Hippocampal formation (tissue), 2 donors: ENCODE measurements at places on chromosomes 1 and 21.

GRCh38 chr1:1208713-1209433, 2.5 kb upstream of the TNFRSF18 start:
- no peak for DNase-seq

- no peak for DNase-seq
Observed at GRCh38 chr1:242140836-242141235, 141.9 kb upstream of the MAP1LC3C start.

DNA sequence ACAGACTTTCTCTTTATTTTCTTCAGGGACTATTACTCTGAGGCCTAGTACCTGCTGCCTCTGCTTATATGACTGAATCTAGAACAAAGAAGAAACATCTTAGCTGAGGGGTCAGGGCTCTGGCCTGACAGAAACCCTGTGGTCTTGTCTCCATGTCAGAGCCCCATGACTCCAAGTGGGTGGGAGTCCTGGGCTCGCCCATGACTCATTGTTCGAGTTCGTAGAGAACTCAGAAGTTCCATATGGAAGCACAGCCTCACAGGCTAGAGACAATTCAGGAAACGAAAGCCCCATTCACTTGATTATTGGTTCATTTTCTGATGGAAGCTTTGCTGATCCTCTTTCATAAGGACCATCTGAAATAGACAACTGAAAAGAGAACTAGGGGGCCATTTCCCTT, 73.2 kb downstream of the CD58 start:
- no peak for DNase-seq

GRCh38 chr1:86567341-86567740, 20.5 kb downstream of the CLCA4 start:
- DNase-seq, result no peak

GRCh38 chr21:16420031-16420724, 690.4 kb downstream of the USP25 start:
- peak; percentile 14 for DNase-seq

DNA sequence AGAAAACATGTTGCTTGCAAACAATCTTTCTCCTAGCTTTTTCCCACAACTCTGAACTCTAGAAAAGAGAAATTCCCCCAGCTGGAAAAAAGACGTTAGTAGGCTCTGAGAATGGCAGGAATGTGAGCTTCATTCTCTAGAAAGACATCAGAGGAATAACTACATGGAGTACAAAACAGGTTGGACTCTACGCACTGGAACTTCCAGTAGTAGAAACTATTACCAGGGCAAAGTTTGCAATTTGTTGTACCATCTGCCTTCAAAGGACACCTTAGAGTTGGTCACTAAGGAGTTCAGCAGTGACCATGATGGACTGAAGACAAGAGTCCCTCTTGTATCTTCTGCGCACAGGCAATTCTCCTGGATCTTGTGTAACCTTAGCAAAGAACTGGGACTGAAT, 60.9 kb downstream of the SLC35D1 start:
- DNase-seq, result no peak

GRCh38 chr1:69109277-69109676, 458.4 kb upstream of the LRRC7 start:
- no peak for DNase-seq

DNA sequence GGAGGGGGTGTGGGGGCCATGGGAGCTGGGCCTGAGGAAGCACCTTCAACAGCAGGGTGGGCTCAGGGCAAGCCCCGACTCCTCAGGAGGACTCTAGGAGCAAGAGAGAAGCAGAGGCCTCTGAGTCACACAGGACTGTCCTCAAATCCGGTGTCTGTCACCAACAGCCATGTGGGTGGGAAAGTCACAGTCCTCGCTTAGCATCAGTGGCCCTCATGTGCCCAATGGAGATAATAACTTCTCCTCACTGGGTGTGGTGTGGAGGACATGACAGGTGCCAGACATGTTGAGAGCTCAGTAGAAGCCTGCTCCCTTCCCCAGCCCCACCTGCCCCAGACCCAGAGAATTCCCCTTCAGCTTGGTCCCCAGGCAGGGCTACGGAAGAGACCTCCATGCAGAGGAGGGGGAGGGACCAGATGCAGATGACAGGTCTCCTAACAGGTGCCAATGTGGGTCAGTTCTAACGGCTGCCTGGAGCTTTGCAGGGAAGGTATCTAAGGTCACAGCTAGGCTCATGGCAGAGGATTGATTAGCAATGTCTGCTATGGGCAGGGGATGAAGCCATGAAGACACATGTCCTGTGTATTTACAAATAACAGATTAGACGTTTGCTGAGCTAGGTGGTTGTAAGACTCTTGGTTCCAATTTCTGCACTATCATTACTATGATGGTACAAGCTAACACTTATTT, 30.2 kb downstream of the TTC39A start:
- DNase-seq, result no peak

DNA sequence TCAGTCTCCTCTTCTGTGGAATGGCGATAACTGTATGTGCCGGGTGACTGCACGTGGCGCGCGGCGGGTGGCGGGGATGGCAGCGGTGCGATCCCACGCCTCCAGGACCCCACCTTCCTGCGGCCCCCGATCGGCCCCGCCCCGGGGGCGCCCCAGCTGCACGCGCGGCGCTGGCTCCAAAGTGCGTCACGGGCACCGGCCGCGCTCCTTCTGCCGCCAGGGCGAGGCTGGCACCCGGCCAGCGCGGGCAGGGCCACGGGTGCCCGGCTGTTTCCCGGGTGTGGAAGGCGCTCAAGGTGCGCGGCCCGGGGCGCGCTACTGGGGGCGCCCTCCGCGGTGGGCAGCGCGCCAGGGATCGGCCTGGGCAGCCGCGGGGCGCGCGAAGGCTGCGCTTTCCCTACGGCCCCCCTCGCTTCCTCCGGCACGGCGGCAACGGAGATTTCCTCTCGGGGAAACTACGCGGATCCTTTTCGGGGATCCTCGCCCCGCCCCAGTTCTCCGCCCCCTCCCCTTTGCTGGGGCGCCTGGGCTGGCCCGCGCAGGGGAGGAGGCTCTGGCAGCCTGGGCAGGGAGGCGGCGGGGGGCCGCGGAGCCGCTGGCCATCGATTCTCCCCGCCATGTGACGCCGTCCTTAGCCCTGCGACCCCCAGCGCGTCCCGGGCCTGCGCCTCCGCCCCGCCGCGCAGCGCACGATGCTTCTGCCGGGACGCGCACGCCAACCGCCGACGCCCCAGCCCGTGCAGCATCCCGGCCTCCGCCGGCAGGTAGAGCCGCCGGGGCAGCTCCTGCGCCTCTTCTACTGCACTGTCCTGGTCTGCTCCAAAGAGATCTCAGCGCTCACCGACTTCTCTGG, at the start of gene EVA1C:
EVA1C (plus strand) TSS at position 545 of the 853 bp plus-strand sequence; CDS start at position 693, 148 bp downstream.
- DNase-seq, result peak; percentile 63

DNA sequence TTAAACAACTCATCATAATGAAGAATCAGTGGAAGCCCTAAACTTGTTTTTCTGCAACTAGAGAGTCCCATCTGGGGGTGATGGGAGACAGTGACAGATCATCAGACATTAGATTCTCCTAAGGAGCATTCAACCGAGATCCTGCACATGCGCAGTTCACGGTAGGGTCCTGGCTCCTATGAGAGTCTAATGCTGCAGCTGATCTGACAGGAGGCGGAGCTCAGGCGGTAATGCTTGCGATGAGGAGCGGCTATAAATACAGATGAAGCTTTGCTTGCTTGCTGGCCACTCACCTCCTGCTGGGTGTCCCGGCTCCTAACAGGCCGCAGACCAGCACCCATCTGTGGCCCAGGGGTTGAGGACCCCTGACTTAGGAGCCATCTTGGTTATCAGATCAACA, 247.2 kb downstream of the FMN2 start:
- DNase-seq, result no peak

DNA sequence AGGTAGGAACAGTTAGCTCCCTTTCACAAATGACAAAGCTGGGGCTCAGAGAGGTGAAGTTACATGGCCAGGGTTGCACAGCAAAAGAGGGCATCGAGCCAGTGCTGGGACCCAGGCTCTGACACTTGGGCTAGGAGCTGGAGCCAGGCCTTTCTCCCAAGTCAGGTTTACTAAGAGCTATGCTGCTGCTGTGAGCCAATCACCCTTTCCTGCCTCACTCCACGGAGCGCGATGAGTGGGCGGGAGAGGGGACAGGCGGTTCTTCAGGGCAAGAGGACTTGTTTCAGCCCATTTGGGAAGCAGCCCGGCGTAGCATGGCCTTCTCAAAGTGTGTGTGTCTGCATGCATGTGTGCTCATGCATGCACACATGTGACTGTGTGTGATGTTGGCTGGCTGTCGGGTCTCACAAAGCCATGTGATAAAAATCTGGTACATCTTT, 10.6 kb downstream of the ID3 start:
- DNase-seq, result no peak

DNA sequence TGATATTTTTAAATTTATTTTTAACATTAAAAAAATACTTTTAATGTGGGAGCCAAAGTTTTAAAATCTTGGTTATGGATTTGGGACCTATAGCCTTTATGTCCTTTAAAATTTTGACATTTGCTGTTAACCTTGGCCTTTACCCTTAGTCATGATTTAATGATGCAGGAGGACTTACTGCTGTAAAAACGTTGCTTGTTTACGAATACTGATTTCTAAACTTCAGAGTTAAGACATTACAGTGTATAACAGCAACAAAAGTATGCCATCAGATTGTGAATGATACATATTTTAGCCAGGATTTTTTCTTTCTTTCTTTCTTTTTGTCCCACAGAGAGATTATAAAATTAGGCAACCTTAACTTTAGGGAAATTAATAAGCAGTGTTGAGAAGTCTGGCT, 8.9 kb downstream of the RBM15 start:
- DNase-seq, result no peak

- DNase-seq, result peak; percentile 65
Observed at GRCh38 chr1:22709891-22710700, 543 bp upstream of the EPHB2 start.

DNA sequence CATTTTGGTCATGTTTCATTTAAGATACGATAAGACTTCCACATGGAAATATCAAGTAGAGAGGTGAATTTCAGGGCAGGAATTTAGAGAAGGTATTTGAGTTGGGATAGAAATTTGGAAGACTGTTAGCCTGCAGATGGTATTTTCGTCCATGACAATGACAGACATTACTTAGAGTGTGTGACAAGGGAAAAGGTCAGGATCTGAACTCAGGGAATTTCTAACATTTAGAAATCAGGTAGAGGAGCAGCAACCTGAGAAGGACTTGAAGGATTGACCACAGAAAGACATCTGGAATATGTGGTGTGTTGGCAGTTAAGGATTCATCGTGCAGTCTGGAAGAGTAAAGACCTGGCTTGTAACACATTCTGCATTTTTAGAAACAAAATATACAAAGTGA, 57.9 kb downstream of the RABGAP1L start:
- no peak for DNase-seq

DNA sequence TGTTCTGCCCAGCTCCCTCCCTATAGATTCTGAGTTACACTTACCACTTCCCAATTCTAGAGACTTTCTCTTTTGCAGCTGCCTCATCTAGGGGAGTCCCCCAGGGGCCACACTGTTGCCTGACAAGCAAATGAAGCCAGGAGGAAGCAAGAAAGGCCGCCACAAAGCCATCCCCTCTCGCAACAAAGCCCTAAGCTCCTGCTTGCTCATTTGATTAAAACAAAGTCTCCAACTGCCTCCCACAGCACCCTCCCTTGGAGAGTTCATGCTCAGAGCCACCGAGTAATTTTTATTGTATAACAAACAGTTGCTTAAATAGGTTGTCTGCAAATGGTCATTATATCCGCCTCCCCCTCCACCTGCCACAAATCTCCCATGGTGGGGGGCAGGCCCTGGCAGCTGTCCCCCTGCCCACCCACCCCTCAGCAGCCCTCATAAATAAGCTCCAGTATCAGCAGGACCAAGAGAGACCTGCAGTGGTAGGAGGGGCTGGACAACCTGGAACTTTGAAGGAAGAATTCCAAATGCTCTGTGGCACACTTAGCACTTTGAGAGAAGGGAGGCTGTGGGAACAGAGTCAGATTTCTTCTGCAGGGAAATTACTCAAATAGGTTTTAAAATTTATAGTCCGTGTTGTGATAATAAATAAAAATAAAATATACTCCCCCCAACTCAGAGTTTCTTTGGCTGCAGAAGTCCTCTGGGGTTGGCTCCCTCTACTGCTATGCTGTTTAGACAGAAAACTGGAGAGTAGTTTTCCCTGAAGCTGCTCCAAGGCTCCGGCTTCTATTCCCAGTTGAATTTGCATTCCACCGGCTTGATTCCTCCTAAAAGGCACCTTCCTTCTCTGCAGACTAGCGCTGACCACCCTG, 237.5 kb downstream of the TTLL7 start:
- no peak for DNase-seq

DNA sequence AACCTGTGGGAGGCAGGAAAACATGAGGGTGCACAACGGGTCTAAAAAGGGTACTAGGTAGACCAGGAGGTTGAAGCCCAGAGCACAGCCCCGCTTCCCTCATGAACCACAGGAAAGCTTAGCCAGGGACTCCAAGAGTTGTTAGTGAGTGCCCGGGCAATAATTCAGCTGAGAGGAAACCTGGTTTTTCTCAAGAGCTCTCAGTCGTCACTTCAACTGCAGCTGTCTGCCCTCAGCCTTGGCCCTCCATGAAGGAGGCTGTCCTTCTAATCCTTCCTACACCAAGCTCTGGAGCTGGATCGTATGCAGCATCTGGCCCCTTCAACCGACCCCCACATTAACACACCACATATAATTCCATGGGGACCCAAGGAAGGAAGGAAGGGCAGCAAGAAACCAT, 77.0 kb upstream of the BACE2 start:
- DNase-seq, result no peak

DNA sequence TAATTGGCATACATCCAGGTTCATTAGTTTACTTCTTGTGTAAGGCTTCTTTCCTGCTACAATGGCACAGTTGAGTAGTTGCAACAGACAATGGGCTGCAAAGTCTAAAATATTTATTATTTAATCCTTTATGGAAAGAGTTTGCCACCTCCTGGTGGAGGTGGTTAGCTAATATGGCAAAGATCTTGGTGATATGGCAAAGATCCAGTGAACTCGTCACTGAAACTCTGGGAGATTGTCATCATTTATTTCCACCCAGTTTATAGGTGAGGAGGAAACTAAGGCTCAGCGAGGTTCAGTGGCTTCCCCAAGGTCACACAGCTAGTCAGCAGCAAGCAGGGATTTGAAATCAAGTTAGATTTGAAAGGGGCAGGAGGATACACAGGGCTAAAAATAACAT, 16.1 kb upstream of the IFFO2 start:
- DNase-seq, result no peak

DNA sequence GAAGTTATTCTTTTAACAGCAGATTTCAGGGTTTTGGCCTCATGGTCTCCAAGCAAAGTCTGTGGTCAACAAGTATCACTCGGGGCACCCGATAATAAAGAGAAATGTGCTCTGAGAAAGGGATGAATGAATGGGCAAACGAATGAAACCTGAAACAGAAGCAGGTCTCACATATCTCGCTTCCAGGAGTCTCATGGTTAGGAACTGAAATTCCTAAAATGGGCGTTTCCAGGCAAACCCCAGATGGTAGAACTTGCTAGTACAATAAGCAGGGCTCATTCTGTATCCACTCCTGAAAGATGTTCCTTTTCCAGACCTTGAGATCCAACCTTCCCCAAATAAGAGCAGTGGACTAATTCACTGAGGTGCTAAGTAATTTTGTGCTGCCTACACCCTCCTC, 87.2 kb downstream of the LAMC2 start:
- DNase-seq, result no peak
